C1 segment of cervical spinal cord (tissue), 14 donors: ENCODE measurements at places on chromosomes 6 and 20.

DNA sequence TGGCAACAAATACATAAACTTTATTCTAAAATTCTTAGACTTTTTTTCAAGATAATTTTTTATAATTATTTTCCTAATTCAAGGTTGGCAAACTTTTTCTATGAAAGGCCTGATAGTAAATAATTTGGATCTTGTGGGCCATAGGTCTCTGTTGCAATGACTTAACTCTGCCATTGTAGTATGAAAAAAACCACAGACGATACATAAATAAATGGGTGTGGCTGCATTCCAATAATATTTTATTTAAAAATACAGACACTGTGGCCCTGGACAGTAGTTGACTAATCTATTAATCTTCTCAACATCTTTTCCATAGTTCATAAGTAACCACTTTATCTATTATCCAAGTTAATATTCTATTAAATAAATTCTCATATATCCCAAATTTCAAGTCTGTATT is 281.1 kb downstream of the SYNE1 start:
- DNase-seq: no peak

GRCh38 chr20:21360705-21361104 is 36.6 kb downstream of the NKX2-4 start:
- DNase-seq: no peak

DNA sequence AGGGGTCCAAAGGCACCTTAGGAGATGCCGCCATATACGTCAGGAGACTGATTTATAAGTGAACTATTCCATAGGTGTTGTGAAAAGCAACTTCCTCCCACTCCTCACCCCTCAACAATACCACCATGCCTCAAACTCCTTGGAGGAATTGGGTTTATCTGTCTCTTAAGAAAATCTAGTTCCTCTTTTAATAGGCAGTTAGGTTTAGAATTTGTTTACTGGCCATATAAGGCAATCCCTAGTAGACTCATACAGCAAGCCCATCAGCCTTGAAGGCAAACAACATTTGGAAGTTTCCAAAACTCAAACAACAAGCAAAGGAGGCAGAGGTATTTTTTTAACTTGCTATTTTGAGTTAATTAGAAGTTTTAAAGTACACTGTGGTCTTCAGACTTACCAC is 66.1 kb downstream of the PRND start:
- no peak for DNase-seq

DNA sequence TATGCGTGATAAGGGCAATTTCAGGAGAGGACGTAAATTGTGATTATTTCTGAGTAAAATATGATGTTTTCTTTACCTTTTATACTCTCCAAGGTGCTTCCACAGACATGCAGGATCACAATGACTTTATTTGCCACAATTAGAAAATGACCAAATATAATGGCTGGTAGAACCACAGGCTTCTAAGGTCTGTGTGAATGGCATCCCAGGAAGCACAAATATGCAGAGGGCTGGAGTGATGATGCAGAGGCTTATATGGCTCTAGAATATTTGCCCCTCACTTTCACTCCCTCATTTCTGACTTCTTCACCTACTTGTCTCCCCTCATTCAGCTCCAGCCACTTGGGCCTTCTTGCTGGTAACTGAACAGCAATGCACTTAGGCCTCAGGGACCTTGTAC is 502.1 kb upstream of the MAP3K7 start:
- no peak for DNase-seq

DNA sequence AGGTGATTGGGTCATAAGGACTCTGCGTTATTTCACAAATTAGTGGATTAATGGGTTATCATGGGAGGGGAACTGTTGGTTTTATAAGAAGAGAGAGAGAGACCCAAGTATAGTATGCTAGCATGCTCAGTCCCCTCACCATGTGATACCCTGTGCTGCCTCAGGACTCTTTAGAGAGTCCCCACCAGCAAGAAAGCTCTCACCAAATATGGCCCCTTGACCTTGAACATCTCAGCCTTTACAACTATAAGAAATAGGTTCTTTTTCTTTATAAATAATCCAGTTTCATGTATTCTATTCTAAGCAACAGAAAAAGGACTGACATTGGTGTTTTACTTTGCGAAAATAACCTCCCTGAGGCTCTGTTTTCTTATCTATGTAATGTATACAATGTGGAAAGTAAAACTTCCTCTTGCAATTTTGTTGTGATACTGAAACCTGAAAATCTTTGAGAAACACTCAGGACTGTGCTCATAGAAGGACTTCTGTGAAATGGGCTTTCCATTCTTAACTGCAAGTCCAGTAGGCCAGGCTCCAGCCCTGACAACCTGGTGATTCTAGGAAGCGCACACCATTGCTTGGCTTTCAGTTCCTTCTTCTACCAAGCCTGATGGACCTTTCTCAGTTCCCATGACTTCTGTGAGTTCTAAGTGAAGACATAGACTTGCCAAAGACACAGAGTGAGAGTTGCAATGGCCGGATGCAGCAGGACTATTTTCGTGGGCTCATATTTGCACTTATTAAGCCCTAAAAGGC is 21.9 kb downstream of the SIRPD start:
- DNase-seq: no peak
